ENCODE measurements at places on chromosomes 5 and 9. TPM values are rescaled to one million over a fixed set of nuclear protein-coding genes. Genes with fewer than 3 reads are reported as not detected.

REEP2 gene
- 0.68 TPM for total RNA-seq

EGFLAM gene
- 0.09 TPM for total RNA-seq

FANCG gene
- total RNA-seq: 15.3 TPM

PRR7 gene
- 4.5 TPM for total RNA-seq

CYLC2 gene
- not detected for total RNA-seq

NKD2 gene
- 0.17 TPM for total RNA-seq

SLC6A18 gene
- total RNA-seq: not detected

CTNNAL1 gene
- total RNA-seq: 190 TPM

PCDHA2 gene
- total RNA-seq: not detected

PCDHGA12 gene
- total RNA-seq: 4.1 TPM

ACTBL2 gene
- 0.17 TPM for total RNA-seq

RPP25L gene
- 21.4 TPM for total RNA-seq

TERT gene
- total RNA-seq: 0.09 TPM

LIX1 gene
- not detected for total RNA-seq
